ENCODE measurements at places on chromosomes 6 and 20.

- no peak for DNase-seq
These were observed 29.1 kb upstream of the TULP1 start for GRCh38 chr6:35541836-35542235.

DNA sequence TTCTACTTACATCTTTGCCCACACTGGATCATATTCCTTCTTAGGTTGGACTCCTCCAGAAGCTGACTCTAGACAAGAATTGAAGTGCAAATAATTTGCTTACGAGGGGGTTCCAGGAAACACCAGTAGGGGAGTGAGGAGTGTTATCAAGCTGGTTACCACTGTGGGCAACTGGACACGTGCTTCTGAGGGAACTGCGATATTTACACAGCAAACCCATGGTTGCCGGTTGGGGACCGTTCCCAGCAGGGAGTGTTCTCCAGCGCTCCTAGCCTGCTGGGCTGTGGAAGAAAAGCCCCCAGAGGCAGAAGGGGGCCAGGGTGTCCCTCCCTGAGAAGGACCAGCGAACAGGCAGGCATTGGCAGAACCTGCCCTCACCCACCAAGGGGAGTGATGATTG is 21.7 kb downstream of the MDFI start:
- DNase-seq: no peak

DNA sequence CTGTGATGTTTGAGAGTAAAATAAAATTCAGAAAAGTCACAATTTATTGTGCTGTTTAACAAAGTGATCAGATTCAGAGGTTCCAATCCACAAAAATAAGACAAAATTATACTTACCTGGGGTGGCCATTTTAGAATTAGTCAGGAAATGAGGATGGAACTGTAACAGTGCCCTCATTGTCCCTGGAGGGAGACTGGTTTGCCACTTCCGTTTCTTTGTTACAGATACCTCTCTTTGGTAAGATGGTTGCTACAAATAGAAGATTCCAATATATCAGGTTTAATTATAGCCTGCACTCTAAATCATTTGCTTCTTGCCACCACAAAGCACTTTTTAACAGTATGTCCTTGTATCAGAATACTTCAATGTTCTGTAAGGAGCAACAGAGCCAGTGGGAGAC is 95.6 kb downstream of the CTNNBL1 start:
- DNase-seq: no peak

- DNase-seq: no peak
These were observed 34.9 kb downstream of the RNF24 start for GRCh38 chr20:3980260-3981131.

DNA sequence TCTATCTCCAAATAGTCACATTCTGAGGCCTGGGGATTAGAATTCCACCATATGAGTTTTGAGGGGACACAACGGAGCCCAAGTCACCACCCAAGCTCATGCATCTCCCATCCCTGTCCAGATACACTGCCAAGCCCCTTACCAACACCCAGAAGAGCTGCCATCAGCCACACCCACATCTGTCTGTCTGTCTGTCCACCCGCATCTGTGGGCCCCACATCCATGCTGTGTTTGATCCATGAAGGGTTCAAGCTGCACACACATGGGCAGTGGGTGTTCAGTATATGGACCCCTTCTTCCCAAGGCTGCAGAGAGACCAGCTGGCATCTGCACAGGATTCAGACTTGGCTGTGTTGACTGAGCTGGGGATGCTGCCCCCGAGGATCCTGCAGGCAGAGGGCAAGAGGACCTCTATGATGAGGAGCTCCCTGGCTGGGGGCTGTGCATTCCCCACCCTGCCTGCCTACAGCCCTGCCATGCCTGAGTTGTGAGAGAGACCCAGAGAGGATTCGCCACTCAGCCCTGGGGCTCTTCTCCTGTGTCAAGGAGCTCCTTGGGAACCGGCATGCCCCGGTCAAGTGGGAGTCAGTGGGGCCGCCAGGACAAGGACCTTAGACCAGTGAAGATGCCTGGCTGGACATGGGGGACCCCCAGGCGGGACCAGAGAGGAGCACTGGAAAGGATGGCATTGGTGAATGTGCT is 206.4 kb downstream of the SYNDIG1 start:
- DNase-seq: no peak

DNA sequence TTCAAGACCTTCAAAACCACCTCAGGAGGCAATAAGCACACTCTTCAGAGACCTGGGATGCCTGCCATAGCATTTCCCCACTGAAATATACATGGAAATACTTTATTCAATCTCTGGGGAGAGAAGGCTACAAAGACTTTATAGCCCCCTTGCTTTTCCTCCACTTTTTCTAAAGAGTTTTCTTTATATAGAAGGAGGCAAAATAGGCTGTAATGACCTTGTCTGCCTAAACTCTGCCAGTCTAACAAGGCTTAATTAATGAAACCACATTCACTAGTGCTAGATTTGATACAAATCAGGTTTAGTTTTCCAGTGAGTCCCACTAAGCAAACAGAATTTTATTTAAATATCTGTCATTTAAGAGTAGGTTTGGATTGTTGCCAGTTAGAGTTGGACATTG is 114.9 kb downstream of the ADGRG6 start:
- DNase-seq: no peak

GRCh38 chr20:19252451-19253120 is 40.1 kb downstream of the SLC24A3 start:
- DNase-seq: no peak

DNA sequence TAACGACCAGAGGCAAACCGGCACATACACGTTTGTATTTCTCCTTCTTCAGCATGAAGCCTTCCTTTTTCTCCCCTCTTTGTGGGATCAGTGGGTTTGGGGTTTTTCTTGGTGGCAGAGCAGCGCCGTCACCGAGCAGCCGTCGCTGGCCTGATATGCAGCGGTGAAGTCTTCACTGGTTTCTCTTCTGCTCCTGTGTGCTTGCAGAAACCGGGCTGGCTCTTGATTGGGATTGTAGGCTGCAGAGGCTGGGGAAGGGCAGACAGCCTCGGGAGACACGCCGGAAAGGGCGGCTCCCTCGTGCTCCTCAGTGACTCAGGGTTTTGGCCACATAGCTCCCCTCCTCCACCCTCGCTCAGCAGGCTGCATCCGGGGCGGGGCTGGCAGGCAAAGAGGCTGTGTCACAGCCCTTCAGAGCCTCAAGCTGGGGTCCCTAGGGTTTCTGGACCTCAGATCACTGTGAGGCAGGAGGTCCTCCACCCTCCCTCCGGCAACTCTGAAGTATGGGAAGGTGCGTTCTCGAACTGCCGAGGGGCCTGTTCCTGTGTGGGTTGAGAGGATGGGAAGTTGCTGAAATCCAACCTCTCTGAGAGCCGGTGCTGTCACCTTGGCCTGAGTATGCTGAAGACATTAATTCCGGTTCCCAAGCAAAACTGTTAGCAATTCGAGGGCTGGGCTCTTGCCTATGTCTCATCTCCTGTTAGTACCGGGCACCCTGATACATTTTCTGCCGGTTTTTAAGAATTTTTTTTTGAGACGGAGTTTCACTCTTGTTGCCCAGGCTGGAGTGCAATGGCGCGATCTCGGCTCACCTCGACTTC is 24.2 kb downstream of the NQO2 start:
- peak; percentile 96 for DNase-seq

GRCh38 chr6:16669227-16669626 is 92.0 kb downstream of the ATXN1 start:
- DNase-seq: no peak

- no peak for DNase-seq
These were observed 43.4 kb downstream of the HLA-C start for GRCh38 chr6:31228476-31228875.

DNA sequence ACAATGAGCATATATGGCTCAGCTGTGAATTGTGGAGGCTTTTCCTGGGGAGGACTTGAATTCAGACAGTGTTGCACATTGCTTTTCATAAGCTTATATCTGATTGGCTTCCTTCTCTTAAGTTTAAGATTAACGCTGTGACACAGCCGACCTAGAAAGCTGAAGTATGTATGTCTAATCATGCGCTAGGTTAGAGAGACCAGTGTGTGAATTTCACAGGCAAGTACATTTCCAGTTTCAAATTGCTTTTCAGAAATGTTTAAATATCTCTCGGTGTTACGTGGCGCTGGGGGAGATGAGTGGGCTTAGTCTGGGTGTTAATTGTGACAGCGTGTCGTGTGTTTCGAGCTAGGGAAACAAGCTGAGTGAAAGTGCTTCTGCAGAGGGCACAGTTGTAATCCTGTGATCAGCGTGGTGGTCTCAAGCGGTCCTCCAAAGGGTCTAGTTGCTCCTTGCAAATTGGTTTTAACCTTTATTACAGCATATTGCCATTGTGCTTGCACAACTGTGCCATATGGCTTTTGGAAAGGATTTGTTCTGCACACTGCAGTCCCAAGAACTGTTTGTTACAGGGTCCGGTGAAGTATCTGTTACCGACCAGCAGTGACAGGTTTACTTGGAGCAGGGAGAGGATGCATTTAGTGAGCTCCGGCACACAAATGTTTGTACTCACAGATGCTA is 166.6 kb downstream of the SASH1 start:
- no peak for DNase-seq

DNA sequence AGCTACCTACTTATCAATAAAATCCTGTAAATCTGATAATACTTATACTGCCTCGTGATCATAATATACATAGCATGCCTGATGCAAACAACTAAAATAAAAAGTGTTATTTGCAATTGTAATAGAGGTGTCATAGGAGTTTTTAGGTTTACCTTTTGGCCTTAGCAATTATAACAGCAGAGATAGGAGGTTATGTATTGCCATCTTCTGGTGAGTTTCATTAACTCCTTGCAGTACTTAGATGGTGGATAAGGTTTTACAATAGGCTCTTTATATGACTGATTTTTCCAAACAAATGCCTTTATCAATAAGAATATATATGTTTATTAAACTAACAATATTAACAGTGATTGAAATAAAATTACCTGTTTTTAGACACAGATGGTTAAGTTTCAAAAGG is 27.8 kb upstream of the MYCT1 start:
- no peak for DNase-seq

DNA sequence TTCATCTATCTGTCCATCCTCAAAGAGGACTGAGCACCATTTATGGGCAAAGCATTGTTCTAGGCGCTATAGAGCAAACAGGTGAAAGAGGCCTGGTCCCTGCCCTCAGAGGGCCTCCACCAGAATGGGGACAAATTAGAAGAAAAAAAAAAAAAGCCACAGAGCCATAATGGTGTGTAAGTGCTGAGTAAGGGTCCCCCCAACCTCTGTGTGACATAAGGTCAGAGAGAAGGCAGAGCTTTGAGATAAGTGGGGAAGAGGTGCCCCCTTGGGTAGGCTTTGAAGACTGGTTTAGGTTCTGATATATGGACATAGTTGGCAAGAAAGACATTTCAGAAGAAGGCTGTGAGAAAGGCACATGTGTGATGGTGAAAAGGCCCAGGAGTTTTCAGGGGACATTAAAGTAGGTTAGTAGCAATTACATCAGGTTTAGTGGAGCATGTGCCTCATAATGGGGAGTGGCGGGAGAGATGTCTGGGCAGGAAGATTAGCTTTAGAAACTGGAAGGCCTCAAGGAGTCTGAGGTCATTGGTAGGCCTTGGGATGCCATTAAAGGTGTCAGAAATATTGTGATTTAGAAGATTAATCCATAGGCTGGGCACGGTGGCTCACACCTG is 15.3 kb upstream of the ZBTB9 start:
- DNase-seq: no peak

- DNase-seq: no peak
These were observed 3.0 kb downstream of the DNPH1 start for GRCh38 chr6:43226192-43226851.

DNA sequence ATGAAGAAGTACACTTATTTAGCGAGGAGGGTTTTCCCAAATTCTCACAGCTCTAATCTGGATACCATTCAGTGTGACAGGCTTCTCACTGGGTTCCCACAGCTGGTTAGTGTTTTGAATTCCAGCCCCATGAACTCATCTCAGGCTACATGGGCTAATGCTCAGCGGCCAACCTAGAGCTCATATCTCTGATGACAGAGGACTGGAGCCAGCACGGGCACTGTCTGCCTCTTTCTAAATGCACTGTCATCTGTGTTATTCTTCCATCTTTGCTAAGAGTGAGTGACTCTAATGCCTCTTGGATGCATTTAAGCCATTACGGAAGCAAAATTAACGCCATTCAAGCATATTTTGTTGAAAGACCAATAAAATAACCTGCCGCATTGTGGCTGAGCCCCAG is 308.9 kb upstream of the JAG1 start:
- no peak for DNase-seq

DNA sequence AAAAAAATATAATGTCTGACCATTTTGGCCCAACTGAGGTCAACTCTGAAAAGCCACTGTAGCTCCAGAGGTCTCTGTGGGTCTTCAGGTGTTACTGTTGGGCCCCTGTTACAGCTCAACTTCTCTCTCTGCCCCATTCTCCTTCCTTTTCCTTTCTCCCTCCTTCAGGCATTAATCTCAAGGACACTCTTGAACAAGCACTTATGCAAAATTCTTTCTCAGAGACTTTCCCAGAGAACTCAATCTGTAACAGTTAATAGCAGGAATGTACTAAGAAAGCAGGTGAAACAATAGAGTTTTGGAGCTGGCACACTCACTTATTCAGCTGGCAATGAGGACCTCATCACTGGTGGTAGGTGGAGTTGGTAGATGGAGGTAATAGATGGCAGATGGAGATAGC is 31.9 kb upstream of the SLC22A3 start:
- DNase-seq: no peak

GRCh38 chr6:76422511-76423213 is 350.2 kb upstream of the IMPG1 start:
- no peak for DNase-seq

DNA sequence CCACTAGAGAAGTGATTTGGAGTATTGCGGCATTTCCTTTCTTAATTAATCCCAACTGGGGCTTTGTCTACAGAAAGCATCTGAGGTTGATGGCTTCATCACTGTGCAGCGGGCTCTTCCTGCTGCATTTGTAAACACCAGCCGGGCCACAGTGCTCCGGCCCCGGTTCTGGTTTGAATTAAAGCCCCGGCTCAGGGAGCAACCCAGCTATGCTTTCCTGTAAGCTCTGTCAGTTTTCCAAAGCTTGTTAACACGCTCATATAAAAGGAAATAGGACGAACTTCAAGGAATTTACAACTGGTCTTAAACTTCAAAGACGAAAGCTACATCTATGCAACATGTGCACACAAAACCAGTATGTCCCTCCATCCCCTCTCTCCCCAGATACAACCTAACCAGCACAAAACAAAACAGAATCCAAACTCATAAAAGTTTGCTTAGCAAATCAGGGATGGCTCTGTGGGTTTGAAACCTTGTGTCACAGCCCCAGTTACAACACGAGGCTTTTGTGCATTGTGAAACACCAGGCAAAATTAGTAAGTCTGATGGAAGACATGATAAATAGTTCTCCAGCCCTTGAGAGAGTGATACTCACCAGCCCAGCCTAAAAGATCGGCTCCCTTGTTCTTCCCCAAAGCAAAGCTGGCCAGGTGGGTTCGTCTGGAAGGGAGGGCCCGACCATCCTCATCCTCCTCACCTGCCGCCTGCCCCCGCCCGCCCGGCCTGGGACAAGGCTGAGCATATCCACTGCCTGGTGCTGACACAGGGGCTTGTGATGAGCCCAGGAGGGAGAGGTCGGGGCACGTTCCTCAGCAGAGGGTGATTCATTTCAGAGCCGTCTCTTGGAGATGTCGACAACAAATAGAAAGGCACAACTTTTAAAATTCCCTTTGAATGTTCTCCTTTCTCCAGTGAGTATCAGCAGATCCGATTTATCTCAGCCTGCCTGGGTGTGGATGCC is 197.9 kb downstream of the TFAP2C start:
- no peak for DNase-seq
